Smooth muscle cell of the brain vasculature (primary cell): ENCODE measurements at places on chromosomes 2 and 18.
A peak's percentile ranks its signal among the peaks of the same experiment; 100 is the strongest.

GRCh38 chr18:55246278-55246677 is 287.0 kb upstream of the CCDC68 start:
- no peak for DNase-seq

- no peak for DNase-seq
Measured at GRCh38 chr2:130353291-130354138, 2.3 kb upstream of the PTPN18 start.

DNA sequence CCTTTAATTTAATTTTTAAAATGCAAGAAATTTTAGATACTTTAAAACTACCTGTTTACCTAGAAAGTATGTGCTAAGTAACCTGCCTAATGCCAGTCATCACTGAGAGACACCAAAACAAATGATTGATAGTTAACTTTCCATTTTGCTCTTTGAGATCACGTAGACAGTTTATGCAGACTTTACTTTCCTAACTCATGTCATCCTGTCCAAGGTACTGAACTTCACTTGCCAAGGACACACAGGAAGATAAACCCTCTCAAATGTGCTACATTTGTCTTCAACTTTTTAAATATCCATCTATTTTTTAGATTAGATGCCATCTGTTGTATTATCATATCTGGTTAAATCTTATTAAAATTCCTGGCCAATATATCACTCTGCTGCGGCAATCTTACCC is 20.1 kb upstream of the SCN1A start:
- DNase-seq, result no peak

GRCh38 chr18:75070625-75071483 is 138.1 kb downstream of the PTGR3 start:
- DNase-seq, result peak; percentile 23

GRCh38 chr2:232375164-232375563 is 3.4 kb upstream of the ALPP start:
- no peak for DNase-seq
